Caco-2 (cell line): ENCODE measurements at places on chromosomes 4 and X.

- H3K36me3 ChIP-seq, result no peaks in the 10 kb centered on the region
- DNase-seq, result no peak
- no peak overlapping the region for H3K27ac ChIP-seq
- H3K4me3 ChIP-seq, result no peak overlapping the region
- H3K4me1 ChIP-seq, result no peaks in the 10 kb centered on the region
- no peaks in the 10 kb centered on the region for H3K27me3 ChIP-seq
Observed at GRCh38 chr4:183541752-183542040, 36.8 kb downstream of the ING2 start.

DNA sequence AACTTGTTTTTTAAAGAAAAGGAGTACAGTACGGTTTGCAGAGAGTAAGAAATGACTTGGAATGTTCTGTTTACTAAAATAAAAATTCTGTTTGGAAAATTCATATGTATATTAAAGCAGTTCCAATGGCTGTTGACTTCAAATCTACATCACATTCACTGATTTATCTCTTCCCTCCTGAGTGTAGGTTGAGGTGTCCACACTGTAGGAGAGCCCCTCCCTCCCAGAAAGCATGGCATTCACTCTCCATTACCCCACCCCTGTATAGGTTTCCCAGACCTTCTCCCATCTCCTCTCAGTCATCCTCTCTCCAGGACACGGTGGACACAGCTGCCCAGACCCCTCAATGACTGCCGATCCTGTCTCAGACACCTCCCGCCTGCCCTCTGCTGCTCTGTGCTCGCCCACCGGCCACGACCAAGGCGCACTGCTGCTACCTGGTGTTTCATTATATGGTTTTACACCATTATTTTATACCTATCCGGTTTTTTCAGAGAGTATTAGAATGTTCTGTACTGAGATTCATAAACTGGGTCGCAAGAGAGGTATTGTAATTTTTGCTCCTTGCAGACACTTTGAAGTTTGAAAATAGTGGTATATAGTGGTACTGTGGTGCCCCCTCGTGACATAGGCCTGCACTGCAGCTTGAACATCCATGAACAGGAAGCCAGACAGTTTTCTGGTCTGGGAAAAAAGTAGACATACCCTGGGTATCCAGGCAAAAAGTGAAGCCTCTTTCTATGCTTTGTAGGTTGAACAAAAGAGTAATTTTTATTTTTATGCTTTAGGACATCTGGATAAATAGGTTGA lies 38.8 kb upstream of the BEX4 start:
- H3K27me3 ChIP-seq, result no peaks in the 10 kb centered on the region
- H3K36me3 ChIP-seq, result no peaks in the 10 kb centered on the region
- H3K4me3 ChIP-seq, result no peak overlapping the region
- H3K27ac ChIP-seq, result no peak overlapping the region
- no peaks in the 10 kb centered on the region for H3K4me1 ChIP-seq

DNA sequence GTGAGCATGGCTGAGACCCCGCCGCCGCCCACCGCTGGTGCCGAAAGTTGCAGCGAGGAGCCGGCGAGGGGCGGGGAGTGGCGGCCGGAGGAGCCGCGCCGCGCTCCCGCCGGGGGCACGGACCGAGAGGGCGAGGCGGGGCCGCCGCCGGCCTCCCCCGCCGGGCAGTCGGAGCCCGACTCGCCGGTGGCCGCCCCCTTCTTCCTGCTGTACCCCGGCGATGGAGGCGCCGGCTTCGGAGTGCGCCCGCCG lies 16.5 kb downstream of the UTP3 start:
- peaks cover 11% of the 10 kb centered on the region for H3K4me1 ChIP-seq
- no peak overlapping the region for H3K27ac ChIP-seq
- no peaks in the 10 kb centered on the region for H3K27me3 ChIP-seq
- no peaks in the 10 kb centered on the region for H3K36me3 ChIP-seq
- no peak for DNase-seq

DNA sequence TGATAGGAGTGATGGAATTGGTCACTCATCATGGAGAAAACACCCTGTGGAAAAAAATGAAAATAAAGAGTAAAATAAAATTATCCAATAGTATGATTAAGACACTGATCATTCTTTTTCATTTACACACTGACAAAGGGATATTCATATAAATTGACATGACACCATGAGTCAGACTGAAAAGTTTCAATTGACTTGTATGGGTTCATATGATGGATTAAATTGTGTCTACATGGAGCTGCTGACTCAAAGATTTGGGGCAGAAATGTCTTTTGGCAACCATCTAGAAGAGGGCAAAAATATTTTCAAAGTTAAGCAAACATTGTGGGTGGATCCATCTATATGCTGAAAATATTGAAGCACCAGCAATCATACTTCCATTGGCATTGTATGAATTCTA lies 153.4 kb upstream of the PPP3CA start:
- no peaks in the 10 kb centered on the region for H3K36me3 ChIP-seq
- no peak overlapping the region for H3K27ac ChIP-seq
- no peak for DNase-seq
- no peak overlapping the region for H3K4me3 ChIP-seq

DNA sequence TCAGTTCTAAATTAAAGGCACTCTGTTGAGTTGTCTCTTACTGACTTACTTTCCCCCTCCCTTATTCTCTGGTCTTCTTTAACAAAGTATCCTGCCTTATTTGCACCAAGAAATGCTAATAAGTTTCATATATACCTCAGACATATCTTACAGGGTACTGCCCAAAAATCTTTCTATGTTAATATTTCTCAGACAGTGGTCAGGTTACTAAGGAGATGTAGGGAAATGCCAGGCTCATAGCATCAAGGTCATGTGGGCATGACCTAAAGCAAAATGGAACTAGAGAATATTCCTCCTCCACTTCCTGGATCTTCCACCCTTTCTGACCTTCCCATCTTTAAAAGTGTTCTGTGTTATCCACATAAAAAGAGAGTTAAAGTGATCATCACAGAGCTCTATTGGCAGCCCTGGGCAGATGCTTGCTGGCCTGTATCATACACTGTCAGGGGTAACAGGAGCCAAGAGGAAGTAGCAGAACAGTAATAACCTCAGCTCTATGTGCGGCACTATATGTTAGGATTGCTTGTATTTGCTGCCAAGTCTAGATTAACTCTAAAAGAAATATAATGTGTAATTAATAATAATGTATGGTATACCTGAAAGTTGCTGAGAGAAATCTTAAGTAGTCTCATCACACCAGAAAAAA lies 74.3 kb downstream of the IQCM start:
- no peak overlapping the region for H3K4me3 ChIP-seq
- no peaks in the 10 kb centered on the region for H3K36me3 ChIP-seq
- H3K27ac ChIP-seq, result no peak overlapping the region
- no peaks in the 10 kb centered on the region for H3K27me3 ChIP-seq
- H3K4me1 ChIP-seq, result peaks cover 18% of the 10 kb centered on the region

DNA sequence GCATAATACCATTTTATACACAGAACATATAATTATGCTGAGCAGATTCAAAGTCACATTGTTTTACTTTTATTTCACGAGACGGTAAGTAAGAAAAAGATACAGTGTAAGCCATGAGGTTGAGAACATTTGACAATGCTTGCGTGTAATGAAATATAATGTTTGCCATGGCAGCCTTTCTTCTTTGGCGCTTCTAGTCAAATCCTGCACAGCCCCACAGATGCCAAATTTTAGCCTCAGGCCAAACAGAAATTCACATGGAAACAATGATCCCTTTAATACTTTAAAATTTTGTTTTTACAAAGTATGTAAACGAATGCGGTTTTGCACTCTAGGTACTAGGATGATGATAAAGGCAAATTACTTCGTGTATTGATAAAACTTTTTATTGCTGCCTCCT lies 502.7 kb upstream of the SMIM31 start:
- H3K36me3 ChIP-seq, result no peaks in the 10 kb centered on the region
- H3K27ac ChIP-seq, result no peak overlapping the region
- no peak for DNase-seq
- no peak overlapping the region for H3K4me3 ChIP-seq

GRCh38 chr4:142405695-142406498 lies 440.2 kb downstream of the INPP4B start:
- H3K27me3 ChIP-seq, result no peaks in the 10 kb centered on the region
- no peak overlapping the region for H3K27ac ChIP-seq
- no peaks in the 10 kb centered on the region for H3K36me3 ChIP-seq

GRCh38 chr4:70533211-70533610 lies 14.8 kb downstream of the AMTN start:
- no peaks in the 10 kb centered on the region for H3K36me3 ChIP-seq
- H3K4me1 ChIP-seq, result no peaks in the 10 kb centered on the region
- no peaks in the 10 kb centered on the region for H3K27me3 ChIP-seq
- no peak overlapping the region for H3K4me3 ChIP-seq
- H3K27ac ChIP-seq, result no peak overlapping the region
- DNase-seq, result no peak

- no peaks in the 10 kb centered on the region for H3K36me3 ChIP-seq
- H3K4me3 ChIP-seq, result no peak overlapping the region
- no peak for DNase-seq
- H3K4me1 ChIP-seq, result no peaks in the 10 kb centered on the region
Observed at GRCh38 chr4:104938624-104939023, 208.1 kb upstream of the TET2 start.

DNA sequence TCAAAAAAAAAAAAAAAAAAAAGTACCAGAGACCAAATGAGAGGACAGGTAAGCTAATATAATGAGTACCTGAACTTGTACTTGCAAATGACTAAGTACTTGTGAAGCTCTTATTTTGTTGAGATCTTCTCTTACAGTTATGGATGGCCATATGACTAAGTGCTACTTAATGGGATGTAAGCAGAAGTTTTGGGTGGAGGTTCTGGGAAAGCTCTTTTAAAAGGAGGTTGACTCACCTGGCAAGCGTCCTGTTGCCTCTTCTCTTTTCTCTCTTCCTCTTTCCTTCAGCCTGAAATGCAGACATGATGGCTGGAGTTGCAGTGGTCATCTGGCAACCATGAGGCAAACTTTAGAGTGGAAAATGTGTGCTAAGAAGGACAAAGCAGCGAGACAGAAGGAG lies 36.9 kb upstream of the MED14 start:
- H3K27ac ChIP-seq, result no peak overlapping the region
- no peaks in the 10 kb centered on the region for H3K27me3 ChIP-seq
- H3K4me3 ChIP-seq, result no peak overlapping the region
- no peaks in the 10 kb centered on the region for H3K36me3 ChIP-seq

- no peak overlapping the region for H3K4me3 ChIP-seq
- no peak overlapping the region for H3K27ac ChIP-seq
- H3K4me1 ChIP-seq, result no peaks in the 10 kb centered on the region
- no peak for DNase-seq
- H3K27me3 ChIP-seq, result no peaks in the 10 kb centered on the region
Observed at GRCh38 chr4:86521373-86521969, 72.6 kb upstream of the PTPN13 start.

DNA sequence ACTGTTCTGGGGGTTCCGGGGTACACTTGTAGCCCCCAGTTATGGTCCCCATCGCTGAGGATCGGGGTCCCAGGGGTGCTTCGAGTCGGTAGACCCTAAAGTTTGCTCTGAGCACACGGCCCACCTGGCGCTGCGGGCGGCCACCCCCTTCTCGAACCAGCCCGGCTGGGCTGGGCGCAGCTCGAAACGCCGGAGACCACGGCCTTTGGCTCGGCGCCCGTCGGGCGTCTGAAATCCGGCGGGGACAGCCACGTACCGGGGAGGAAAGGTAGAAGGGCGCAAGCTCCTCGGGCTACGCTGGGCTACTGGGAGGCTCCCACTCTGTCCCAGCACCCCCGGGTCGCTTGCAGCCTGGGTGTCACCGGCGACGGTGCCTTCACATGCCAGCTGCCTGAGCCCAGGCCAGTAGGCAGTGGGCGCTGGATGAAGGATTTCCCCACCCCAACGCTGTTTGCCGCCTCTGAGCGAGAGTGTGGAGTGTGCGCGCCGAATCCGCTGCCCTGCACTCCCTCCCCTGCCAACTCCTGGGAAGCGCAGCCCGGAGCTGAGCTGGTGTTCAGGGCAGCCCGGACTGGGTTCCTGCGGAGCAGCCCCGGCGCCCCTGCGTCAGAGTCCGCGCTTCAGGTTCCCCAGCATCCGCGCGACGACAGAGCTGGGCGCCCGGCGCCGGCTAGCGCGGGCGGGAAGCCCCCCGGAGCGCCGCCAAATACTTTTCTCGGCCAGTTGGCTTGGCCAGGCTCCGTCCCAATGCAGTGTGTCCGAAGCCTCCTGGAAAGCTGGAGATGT lies 637 bp downstream of the MAMLD1 start:
- H3K27ac ChIP-seq, result no peak overlapping the region
- no peaks in the 10 kb centered on the region for H3K4me1 ChIP-seq
- no peaks in the 10 kb centered on the region; the same call in none of the 2 replicates for H3K27me3 ChIP-seq
- DNase-seq, result no peak
- H3K36me3 ChIP-seq, result no peaks in the 10 kb centered on the region

DNA sequence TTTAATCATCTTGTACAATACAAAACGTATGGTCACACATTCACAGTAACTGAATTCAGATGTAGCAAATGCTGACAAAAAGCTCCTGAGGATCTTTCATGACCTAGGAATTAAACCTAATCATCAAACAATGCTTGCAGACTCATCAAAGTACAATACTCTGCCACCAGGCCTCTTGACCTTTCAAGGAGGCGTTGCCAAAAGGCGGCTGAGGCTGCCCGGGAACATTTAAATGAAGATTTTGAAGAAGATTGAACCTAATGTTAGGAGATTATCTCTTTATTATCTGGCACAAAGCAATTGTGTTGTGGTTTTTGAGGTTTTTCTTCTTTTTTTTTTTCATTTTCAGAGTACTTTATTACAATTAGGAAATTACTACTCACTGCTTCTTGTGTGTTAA lies 340.5 kb downstream of the GALNTL6 start:
- H3K27me3 ChIP-seq, result no peaks in the 10 kb centered on the region
- DNase-seq, result no peak
- no peak overlapping the region for H3K27ac ChIP-seq
- no peak overlapping the region for H3K4me3 ChIP-seq
- H3K36me3 ChIP-seq, result no peaks in the 10 kb centered on the region

GRCh38 chr4:40256329-40256728 lies 59.5 kb downstream of the RHOH start:
- no peaks in the 10 kb centered on the region for H3K36me3 ChIP-seq
- H3K27ac ChIP-seq, result peak overlapping the region; percentile 14
- H3K4me3 ChIP-seq, result no peak overlapping the region

- no peak overlapping the region for H3K27ac ChIP-seq
- no peak for DNase-seq
- no peaks in the 10 kb centered on the region for H3K4me1 ChIP-seq
Observed at GRCh38 chrX:24005028-24005427, 22.0 kb downstream of the KLHL15 start.

- no peak for DNase-seq
- no peaks in the 10 kb centered on the region for H3K27me3 ChIP-seq
- H3K4me1 ChIP-seq, result peaks cover 27% of the 10 kb centered on the region
- peak overlapping the region; percentile 85 for H3K27ac ChIP-seq
- H3K4me3 ChIP-seq, result no peak overlapping the region
Observed at GRCh38 chr4:83618991-83619645, 83.2 kb downstream of the GPAT3 start.
